ENCODE measurements at places on chromosomes 6 and 20.

DNA sequence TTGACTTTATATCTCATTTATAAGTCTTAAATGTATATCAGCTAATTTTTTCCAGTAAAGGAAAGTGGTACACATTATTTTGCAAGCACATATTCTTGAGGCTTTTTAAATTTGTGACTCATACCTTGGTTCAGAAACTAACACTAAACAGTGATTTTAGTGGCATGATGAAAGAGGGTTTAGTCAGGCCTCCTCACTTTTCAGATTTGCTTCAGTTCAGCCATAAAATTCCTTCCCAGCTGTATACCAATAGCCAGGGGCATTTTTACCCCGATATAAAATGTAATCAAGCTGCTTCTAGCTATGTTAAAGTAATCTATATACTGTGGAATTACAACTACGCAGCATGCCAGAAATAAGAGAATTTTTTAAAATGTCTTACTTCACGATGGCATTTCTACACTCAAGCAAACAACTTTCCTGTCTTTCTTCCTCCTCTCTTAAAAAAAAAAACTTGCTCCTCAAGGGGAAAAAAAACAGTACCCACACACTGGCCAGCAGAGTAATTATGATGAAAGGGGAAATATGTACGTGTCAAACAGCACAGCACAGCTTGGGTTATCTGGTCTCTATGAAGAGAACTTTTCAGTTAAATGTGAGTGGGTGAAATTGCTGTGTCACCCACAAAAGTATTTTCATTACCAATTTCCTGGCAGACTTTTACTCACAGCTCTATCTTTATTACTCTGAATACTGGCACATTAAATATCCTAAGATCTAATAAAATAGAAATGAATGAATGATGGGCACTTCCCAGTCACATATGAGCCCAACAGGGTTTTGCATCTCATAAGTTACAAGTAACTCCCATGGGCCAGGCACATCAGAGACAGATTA lies 244.8 kb upstream of the TENT5A start:
- no peak for DNase-seq

- DNase-seq = peak; percentile 77
Measured at GRCh38 chr20:62201173-62202082, 18.6 kb downstream of the MTG2 start.

DNA sequence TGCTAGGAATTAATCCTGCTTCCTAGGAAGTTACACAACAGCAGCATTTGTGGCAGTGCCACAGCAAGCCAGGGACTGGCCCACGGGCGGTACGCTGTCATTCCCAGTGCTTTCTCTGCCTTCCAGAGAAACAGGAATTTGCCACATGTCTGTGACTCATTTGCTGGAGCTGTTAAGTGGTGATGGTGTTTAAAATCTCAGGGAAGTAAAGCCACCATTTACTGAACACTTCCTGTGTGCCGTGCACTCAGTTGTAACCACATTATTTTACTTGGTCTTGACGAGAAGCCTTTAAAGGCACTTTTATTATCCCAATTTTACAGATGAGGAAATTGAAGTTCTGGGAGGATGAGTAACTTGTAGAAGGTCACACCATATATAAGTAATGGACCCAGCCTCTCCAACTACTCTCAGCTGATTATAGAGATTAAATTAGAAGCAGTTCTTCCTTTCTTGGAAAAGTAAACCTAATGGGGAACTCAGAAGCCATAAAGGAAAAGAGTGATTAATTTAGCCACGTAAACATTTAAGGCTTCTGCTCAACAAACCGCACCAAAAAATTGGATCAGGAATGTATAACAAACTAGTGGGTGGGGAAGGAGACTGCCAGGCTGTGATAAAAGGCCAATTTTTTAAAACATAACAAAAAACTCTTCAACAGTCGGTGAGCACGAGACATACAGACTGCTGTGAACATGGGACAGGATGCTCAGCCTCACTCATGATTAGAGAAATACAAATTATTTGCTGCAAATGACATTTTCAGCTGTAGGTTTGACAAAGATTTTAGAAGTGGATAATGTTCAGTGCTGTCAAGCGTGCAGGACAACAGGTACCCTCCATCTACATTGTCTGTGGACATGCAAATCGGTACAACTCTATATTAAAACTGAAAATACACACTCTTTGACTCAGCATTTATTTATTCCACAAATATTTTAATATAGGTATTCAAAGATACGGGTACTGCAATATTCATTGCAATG lies 311.2 kb downstream of the NRN1 start:
- no peak for DNase-seq

- DNase-seq = no peak
Measured at GRCh38 chr6:78614961-78615360, 252.4 kb upstream of the IRAK1BP1 start.

- DNase-seq = peak; percentile 21
Measured at GRCh38 chr6:12007473-12007872, 4.6 kb upstream of the HIVEP1 start.

DNA sequence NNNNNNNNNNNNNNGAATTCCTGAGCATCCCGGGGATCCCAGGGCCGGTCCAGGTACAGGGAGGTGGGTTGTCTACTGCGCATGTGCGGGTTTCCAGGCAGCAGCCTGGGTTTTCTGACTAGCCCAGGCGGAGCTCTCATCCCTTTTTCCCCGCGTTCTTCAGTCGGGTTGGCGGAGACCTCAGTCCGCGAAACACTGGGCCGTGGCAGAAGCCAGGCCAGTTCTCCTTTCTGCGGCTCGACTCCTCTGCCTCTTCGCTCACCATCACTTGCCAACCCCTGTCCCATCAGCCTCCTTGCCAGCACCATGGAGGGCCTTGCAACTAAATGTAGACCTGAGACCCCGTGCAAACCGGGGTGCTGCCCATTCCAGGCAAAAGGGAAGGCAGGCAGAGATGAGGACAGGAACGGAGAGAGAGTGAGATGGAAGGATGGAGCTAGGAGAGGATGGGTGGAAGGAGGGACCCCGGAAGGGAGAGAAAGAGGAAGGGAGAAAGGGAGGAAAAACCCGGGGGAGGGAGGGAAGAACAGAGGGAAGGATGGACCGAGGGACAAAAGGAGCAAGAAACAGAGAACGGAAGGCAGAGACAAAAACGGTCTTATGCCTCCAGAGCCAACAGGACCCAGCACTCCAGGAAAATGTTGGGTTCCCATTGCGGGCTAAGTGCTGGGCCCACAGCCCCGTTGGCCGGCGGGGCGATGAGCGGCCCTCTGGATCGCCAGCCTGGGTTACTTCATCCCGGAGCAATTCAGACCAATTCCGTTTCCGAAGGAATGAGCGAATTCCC lies 445.4 kb upstream of the DEFB115 start:
- DNase-seq = peak; percentile 19

- no peak for DNase-seq
Measured at GRCh38 chr6:22112461-22112860, 184.4 kb downstream of the PRL start.

GRCh38 chr20:34328928-34329677 lies 25.9 kb upstream of the AHCY start:
- DNase-seq = no peak

DNA sequence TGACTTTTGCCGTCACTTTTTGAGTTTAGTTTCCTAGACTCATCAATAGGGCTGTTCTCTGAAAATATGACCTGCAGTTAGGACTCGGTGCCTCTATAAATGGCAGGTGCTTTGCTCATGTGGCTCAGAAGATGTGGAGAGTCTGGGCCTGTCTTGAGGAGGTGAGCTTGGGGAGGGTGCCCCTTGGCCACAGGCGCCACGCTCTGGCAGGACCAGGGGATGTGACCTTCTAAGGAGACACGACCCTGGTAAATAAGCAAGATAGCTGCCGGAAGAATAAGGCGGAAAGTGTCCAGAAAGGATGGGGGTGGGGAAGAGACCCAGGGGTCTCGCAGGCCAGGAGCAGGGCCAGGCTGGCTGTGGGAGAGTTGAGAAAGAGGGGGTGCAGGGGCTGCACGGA lies 46.6 kb downstream of the TMEM242 start:
- DNase-seq = no peak

GRCh38 chr6:83603551-83603950 lies 91.2 kb downstream of the PRSS35 start:
- no peak for DNase-seq
